Myometrial cell (primary cell): ENCODE measurements at places on chromosomes 2 and 18. TPM values are rescaled to one million over a fixed set of nuclear protein-coding genes. Genes with fewer than 3 reads are reported as not detected.

Gene YES1
- total RNA-seq: 64.5 and 113 TPM in 2 replicates

Gene PID1
- 2.5 and 2.6 TPM in 2 replicates for total RNA-seq

Gene NBEAL1
- total RNA-seq: 11.5 and 15.2 TPM in 2 replicates

Gene PLA2R1
- 5.1 and 5.5 TPM in 2 replicates for total RNA-seq

Gene RBFA
- total RNA-seq: 39.2 and 44.3 TPM in 2 replicates

Gene SLC30A3
- total RNA-seq: not detected in 2 replicates

Gene TRIM54
- under 0.01 TPM in 1 of 2 replicates, not detected in the other for total RNA-seq

Gene SLC19A3
- not detected in 2 replicates for total RNA-seq

Gene KCNS3
- 0.18 and 0.86 TPM in 2 replicates for total RNA-seq

Gene ABCA12
- under 0.01 and 0.29 TPM in 2 replicates for total RNA-seq

Gene NOP58
- total RNA-seq: 40.1 and 78.3 TPM in 2 replicates

Gene MAB21L4
- not detected in 2 replicates for total RNA-seq
